Hematopoietic multipotent progenitor cell treated with erythropoietin and hydrocortisone succinate and interleukin-3 and kit ligand, for 8 days (in vitro differentiated cells): ENCODE measurements at places on chromosomes 1 and 21.

DNA sequence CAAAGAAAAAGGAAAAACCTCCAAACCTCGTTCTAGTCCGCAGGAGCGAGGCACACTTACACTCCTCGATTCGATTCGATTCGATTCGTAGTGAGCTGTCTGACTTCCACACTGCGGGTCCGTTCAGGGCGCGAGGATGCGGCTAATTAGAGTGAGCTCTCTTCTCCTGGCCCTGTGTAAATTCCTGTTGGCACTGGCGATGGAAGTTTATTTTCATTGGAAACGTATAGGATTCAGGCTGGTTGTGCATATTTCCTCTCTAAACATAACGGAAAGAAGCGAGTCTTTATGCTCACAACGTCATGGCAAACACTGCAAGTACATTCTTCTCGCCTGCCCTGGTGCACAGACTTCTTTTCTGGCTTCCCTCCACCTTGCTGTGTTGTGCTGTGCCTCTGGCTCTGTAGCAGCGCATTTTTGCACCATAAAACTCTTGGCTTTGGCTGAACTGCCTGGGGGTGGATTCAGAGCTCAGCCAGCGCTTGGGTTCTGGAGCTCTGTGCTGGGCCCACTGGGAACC lies 2.7 kb downstream of the HUNK start:
- no peak for DNase-seq

- no peak for DNase-seq
Observed at GRCh38 chr1:208235982-208236761, 8.0 kb downstream of the PLXNA2 start.

GRCh38 chr1:17596651-17597509 lies 57.4 kb downstream of the ARHGEF10L start:
- DNase-seq = no peak

DNA sequence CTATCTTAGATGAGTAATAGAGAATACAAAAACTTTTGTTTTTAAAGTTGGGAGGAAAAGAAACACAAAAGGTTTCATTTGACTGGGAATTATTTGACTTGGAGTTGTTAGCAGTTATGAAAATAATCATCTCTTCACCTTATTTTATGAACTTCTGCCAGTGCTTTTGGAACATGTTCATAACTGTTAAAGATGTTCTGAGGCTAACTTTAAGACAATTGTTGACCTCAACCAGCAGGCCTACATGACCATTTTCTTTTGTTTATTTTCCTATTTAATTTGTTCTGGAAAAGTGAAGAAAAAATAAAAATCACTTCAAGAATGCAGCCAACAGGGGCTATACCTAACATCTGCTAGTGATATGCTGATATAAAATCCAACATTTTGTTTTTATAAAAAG lies 37.4 kb downstream of the JAM2 start:
- DNase-seq = no peak

DNA sequence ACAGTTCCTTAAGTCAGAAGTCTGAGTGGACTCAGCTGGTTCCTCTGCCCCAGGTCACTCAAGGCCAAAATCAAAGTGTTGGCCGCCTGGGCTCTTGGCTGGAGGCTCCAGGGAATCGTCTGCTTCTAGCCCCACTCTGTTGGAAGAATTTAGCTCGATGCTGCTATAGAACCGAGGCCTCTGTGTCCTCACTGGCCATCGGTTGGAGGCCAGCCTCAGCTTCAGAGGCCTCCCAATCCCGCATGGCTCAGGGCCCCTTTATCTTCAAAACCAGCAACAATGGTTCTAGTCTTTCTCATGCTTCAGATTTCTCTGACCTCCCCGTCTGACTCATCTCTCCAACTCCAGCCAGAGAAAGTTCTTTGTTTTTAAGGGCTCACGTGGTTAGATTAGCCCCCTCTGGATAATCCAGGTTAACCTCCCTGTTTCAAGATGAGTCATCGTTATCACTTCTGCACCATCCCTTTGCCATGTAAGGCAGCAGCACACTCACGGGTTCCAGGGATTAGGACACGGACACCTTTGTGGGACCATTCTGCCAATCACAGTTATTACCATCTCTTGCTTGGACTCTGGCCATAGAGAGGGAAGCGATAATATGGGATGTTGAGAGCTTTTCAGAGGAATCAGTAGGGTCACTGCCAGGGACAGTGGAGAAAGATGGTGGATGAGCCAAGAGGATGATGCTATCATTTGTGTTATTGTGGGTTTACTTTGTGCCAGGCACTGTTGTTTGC lies 13.6 kb downstream of the FHAD1 start:
- peak; percentile 34 for DNase-seq

DNA sequence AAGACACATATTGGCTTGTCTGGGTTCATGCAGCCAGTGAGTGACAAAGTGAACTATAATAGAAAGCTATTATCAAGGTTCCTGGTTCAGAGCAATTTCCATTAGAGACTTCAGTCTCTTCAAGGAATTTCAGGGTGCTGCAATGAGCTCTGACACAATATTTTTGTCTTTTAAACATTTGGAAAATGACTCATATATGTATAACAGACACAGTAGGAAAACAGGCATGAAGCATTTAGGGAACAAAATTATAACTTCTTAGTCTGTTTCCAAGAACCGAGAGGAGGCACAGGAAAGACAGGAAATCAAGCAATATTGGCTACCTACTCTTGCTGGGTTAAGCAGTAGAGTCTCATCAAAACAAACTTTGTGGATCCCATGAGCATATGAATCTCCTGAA lies 170.4 kb downstream of the PTPRC start:
- DNase-seq = no peak

DNA sequence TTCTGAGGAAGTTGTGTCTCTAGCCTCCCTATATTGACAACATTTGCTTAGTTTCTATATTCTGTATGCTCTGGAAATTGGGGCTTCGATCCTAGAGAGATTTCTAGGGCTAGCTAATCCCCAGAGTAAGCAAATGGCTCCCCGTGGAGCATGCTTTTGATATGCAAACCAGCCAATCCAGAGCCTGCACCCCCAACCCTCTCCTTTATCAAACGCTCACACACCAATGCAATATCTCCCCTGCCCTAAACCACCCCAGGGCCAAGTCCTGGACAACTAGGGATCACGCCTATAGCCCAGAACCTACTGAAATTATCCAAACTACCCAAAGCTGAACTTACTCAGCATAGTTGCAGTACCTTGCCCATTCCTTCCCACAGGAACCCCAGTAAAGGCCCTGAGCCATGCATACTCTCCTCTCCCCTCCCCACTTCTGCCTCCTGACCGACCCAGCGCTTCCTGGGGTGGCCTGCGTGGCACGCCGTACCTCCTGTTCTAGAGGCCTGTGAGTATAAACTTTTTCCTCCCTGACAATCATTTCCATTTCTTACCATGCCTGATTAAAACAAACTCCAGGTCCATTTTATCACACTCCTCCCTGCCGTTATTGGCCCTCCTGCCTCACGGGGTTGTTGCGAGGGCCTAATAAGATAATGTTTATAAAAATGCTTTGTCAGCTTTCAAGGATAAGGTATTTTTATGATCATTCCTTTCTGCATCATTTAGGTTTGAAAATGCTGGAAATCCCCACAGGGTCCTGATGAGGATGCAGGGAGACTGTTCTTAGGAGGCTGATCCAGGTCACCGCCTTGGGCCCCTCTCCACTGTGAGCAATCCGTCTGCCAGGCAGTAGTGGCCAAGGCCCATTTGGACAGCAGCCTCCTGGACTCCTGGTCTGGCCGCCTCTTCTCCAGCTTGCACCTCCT lies 102.7 kb downstream of the TENT5C start:
- DNase-seq = peak; percentile 92

GRCh38 chr21:39637197-39637970 lies 24.6 kb downstream of the B3GALT5 start:
- no peak for DNase-seq

DNA sequence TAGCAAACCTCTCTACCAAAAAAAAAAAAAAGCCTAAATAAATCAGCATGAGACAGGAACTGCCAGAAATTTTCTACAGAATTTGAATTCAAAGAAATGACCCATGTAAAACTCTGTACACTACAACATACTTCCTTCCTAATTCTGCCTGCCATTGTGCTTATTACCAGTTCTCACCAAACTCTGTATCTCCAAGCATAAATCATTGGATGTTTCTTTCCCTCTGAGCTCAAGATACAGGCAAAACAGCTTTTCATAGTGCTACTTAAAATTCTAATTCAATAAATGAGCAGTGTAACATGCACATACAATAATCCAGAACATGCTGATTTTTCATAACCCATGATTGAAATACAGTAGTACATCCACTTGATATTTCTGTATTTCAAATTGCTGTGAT lies 87.0 kb downstream of the EIF4G3 start:
- no peak for DNase-seq

- DNase-seq = no peak
Observed at GRCh38 chr1:64540265-64540791, 70.4 kb downstream of the CACHD1 start.

- peak; percentile 55 for DNase-seq
Observed at GRCh38 chr1:228162286-228163006, 3.2 kb upstream of the IBA57 start.

GRCh38 chr21:28683982-28684752 lies 308.5 kb downstream of the LTN1 start:
- no peak for DNase-seq

GRCh38 chr1:10338611-10339010 lies 60.3 kb upstream of the PGD start:
- DNase-seq = no peak

- DNase-seq = no peak
Observed at GRCh38 chr1:156676114-156676819, 940 bp downstream of the NES start.

- DNase-seq = no peak
Observed at GRCh38 chr1:219476116-219476515, 136.8 kb downstream of the ZC3H11B start.

GRCh38 chr1:203124546-203125317 lies 2.8 kb upstream of the ADORA1 start:
- no peak for DNase-seq

DNA sequence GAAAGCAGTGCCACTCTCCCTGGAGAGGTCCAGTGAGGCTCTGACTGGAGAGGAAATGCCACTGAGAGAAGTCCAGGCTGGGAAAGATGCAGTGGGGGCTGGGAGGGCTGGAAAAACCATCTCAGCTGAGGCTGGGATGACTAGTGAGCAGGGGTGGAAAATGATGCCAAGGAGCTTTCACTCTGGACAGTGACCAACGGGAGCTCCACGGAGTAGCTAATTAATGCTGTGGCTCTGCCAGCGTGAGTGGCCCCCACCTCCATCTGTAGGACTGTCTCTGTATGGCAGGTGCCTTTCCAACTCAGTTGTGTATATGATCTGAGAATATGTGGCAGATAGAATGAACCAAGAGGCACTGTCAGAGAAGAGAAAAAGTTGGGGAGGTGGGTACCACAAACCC lies 86.7 kb downstream of the DDX20 start:
- DNase-seq = no peak

- DNase-seq = no peak
Observed at GRCh38 chr1:7178741-7179140, 393.5 kb downstream of the CAMTA1 start.

DNA sequence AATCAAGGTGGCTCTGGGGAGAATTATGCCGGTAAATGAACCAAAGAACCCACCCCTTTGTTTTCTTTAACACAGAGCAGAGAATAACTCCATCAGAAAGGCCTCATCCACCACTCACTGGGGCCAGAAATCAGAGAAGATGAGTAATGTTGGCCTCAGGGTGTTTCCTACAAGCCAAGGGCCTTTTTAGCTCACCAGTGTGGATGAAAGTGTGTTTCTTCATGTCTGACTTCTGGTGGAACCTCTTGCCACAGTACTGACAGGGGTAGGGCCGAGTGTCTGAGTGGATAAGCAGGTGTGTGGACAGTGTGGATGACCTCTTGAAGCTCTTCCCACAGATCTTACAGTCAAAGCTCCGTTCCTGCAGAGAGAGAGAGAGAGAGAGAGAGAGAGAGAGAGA lies 8.3 kb downstream of the GFI1 start:
- DNase-seq = no peak

GRCh38 chr1:174761335-174761734 lies 238.4 kb upstream of the CACYBP start:
- no peak for DNase-seq

- DNase-seq = no peak
Observed at GRCh38 chr21:32333953-32334673, 35.5 kb downstream of the MRAP start.

- no peak for DNase-seq
Observed at GRCh38 chr1:223198628-223198965, 55.5 kb upstream of the TLR5 start.

- DNase-seq = no peak
Observed at GRCh38 chr1:31669433-31669785, 24.7 kb upstream of the PEF1 start.

- no peak for DNase-seq
Observed at GRCh38 chr1:67335411-67335810, 27.7 kb downstream of the IL12RB2 start.

- DNase-seq = peak; percentile 65
Observed at GRCh38 chr1:228416217-228416933, at the start of gene TRIM17. Gene TRIM17, minus strand, starts transcription at chr1:228416861. Its CDS starts 1,789 bp downstream, at chr1:228415072.

DNA sequence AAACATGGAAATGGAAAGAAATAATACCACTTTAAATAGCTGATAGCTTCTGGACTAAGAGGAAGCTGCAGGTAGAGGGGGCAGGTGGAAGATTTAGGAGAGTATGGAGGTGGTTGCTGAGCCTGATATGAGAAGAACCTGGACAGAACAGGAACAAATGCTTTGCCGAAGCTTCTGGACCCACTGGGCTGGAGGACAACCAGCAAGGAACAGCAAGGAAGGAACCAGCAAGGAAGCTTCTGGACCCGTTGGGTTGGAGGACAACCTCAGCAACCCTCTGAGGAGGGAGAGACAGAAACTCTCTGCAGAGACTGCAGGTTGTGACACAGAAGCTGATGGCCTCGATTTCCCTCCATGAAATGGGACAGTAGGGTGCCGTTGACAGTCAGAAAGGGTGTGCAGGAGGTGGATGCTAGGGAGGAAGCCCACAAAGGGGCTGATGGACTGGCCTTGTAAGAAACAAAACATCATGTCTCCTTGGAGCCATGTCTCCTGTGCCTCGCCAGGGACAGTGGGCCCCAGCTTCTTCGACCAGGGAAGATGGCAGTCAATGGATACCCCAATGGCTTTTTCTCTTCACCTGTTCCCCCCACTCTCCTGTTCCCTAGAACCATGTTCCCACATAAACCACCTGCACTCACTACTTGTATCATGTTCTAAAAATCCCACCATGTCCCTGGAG lies 8.3 kb upstream of the WNT3A start:
- no peak for DNase-seq

GRCh38 chr1:103459346-103459745 lies 66.2 kb upstream of the RNPC3 start:
- DNase-seq = no peak

DNA sequence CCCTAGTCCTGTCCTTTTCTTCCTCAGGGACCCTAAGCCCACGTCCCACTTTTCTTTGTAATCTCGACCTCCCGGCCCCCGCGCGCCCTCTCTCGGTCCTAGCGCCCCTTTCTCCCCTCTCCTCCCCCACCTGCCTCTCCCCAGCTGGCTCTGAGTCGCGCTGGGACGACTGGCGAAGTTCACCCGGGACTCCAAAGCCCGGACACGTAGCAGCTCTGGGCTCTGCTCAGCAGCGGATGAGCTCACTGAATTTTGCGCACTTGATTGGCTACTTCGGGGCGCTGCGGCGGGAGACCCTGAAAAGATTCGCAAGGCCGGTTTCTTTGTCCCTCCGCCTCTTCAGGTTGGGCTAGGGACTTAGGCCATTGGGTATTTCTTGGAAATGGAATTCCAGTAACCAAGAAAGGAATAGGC lies 16.3 kb upstream of the ACKR1 start:
- DNase-seq = peak; percentile 50
